Islet precursor cell (in vitro differentiated cells): ENCODE measurements at places on chromosomes 4 and X.

DNA sequence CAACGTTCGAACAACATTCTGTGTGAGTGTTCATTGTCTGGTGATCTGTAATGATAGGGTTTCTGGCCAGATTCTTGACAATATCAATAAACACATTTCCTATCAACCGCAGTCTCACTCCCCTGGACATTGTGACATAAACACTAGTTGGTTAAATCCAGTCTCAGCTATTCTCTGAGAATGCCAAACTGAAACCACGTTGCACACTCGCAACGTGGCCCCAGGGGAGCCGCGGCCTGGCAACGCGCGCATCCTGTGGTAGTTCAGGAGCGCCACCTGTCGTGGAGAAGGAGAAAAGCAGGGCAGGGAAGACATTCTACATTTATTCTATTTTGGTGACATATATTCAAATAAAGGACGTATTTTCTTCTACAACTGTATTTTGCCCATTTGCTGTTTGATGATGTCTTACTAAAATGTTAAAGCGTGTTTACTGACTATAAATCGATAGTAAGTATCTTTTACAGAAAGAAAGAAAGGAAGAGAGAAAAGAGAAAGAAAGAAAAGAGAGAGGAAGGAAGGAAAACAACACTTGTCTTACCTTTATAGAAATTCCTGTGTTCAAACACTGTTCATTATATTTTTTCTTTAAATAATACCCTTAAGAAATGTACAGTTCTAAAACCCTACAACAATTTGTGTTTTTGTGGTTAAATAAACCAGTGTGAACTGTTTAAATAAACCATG is 738.3 kb upstream of the FRG1 start:
- DNase-seq = peak; percentile 65

DNA sequence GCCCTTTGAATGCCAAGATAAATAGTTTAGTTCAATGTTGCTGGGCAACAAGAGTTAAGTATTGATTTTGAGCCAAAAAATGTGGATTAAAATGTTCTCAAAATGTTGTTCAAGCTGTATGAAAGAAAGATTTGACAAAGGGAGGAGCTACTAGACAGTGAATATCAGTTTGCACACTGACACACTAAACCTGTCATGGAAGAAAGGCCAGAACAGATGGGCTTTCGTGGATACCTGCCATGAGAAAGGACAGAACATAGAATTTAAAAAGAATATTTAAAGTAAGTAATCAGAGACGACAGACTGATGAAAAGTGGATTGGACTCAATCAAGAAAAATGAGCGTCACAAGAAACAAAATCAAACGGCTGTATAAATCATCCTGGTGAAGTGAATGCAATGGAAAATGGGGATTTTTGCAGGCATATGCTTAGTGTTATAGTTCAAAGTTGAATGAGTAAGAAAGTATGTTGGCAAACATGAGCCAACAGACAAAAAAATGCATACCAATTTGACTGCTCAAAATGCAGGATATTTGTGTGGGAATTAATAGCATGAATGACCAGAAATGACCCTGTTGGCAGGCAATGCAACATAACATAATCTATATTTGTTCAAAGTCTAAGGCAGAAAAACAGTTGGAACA is 7.4 kb downstream of the PCDH18 start:
- no peak for DNase-seq

GRCh38 chr4:146110871-146111485 is 64.5 kb upstream of the LSM6 start:
- no peak for DNase-seq

DNA sequence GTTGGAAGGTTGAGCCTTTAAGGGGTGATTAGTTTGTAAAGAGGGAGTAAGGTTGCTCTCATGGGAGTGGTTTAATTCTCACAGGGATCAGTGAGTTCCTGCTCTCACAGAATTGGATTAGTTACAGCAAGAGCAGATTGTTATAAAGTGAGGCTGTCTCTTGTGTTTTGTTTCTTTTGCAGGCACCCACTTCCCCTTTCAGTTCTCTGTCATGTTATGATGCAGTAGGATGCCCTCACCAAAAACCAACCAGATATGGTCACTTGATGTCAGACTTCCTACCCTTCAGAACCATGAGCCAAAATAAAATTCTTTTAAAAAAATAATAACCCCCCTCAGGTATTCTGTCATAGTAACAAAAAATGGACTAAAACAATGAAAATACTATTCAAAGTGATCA is 19.9 kb upstream of the IGSF1 start:
- DNase-seq = no peak

- no peak for DNase-seq
Measured at GRCh38 chrX:153944800-153945150, 332 bp upstream of the RENBP start.

DNA sequence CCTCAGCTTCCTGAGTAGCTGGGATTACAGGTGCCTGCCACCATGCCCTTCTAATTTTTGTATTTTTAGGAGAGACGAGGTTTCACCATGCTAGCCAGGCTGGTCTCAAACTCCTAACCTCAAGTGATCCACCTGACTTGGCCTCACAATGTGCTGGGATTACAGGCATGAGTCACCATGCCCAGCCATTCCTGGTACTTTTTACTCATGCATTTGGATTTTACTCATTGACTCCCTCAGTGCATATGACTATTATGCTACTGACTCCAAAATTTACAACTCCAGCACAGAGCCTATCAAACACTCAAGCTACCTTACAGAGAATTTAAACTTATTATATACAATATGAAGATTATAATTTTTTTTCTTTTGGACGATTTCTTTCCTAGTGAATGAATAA is 199.9 kb downstream of the CXXC4 start:
- DNase-seq = no peak
